ENCODE measurements at places on chromosomes 2 and 18. TPM values are rescaled to one million over a fixed set of nuclear protein-coding genes. Genes with fewer than 3 reads are reported as not detected.

Gene TFPI
- 274 TPM for total RNA-seq

Gene CFAP65
- 0.20 TPM for total RNA-seq

Gene EIF5B
- 19.5 TPM for total RNA-seq

Gene PRSS56
- total RNA-seq: not detected

Gene HOXD13
- total RNA-seq: not detected

Gene ALPP
- not detected for total RNA-seq

Gene IL1F10
- not detected for total RNA-seq

Gene HOXD12
- not detected for total RNA-seq

Gene LOXHD1
- not detected for total RNA-seq

Gene DTNA
- total RNA-seq: 31.6 TPM
